Activated CD8-positive, alpha-beta T cell treated with anti-CD3 and anti-CD28 coated beads for 36 hours (primary cell): ENCODE measurements at places on chromosomes 7 and 10.
A peak's percentile ranks its signal among the peaks of the same experiment; 100 is the strongest.

DNA sequence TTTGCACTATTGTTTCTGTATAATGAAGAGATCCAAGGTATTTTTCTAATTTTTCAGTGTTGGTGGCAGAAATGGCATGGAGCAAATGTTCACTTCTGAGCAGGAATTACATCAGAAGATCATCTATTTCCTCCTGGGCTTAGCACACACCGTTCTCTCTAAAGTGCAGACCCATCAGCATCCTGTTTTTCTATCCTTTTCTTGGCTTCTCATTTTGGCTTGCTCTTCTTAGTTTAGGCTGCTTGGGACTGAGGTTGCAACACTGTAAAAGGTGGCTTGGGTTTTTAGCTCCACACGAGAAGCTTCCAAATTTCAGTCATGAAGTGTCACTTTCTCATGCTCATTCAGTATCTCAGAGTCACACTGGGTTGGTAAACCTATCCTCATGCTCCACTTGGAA, 79.9 kb upstream of the SMIM30 start:
- no peak overlapping the region for H3K27ac ChIP-seq
- peaks cover 2% of the 10 kb centered on the region for H3K27me3 ChIP-seq
- H3K36me3 ChIP-seq: no peaks in the 10 kb centered on the region
- H3K4me1 ChIP-seq: no peaks in the 10 kb centered on the region

GRCh38 chr10:5094265-5095205, at the start of gene AKR1C3:
Gene AKR1C3, plus strand, starts transcription at chr10:5094414. Its CDS starts 31 bp downstream, at chr10:5094445.
- H3K4me3 ChIP-seq: peak within 1 kb of the TSS; percentile 41
- no peaks in the 10 kb centered on the region for H3K36me3 ChIP-seq
- H3K27me3 ChIP-seq: peaks cover 8% of the 10 kb centered on the region
- no peak for DNase-seq
- H3K4me1 ChIP-seq: peaks cover 8% of the 10 kb centered on the region

GRCh38 chr7:734214-734613, 7.1 kb upstream of the PRKAR1B start:
- DNase-seq: no peak
- no peak overlapping the region for H3K4me3 ChIP-seq
- H3K36me3 ChIP-seq: peaks cover 16% of the 10 kb centered on the region

DNA sequence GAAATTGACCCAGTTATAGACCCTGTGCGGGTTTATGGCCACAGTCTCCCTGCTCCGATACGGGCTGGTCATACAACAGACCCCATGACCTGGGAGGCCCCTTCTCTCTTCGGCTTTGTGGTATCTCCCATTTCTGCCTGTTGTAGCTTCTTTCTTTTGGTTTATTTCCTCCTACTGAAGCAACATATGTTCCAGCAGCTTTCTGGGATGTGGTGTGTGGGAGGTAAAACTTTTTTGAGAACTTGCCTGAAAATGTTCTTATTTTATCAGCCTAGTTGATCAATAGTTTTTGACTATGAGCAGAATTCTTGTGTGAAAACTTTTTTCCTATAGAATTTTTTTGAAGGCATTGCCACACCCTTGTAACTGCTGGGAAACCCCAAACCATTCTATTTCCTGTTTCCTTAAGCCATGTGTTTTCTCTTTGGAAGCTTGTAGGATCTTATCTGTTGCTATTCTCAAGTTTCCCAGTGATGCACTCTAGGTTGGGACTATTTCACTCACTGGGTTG, 80.0 kb downstream of the DAGLB start:
- no peak overlapping the region for H3K4me3 ChIP-seq
- no peak overlapping the region for H3K27ac ChIP-seq
- H3K27me3 ChIP-seq: no peaks in the 10 kb centered on the region
- H3K36me3 ChIP-seq: no peaks in the 10 kb centered on the region
- H3K4me1 ChIP-seq: peaks cover 4% of the 10 kb centered on the region

- H3K4me1 ChIP-seq: peaks cover 14% of the 10 kb centered on the region
- peaks cover 6% of the 10 kb centered on the region for H3K36me3 ChIP-seq
- peak overlapping the region; percentile 41 for H3K4me3 ChIP-seq
- H3K27ac ChIP-seq: no peak overlapping the region
- no peak for DNase-seq
These were observed 33.3 kb downstream of the GET4 start for GRCh38 chr7:909358-910329.

DNA sequence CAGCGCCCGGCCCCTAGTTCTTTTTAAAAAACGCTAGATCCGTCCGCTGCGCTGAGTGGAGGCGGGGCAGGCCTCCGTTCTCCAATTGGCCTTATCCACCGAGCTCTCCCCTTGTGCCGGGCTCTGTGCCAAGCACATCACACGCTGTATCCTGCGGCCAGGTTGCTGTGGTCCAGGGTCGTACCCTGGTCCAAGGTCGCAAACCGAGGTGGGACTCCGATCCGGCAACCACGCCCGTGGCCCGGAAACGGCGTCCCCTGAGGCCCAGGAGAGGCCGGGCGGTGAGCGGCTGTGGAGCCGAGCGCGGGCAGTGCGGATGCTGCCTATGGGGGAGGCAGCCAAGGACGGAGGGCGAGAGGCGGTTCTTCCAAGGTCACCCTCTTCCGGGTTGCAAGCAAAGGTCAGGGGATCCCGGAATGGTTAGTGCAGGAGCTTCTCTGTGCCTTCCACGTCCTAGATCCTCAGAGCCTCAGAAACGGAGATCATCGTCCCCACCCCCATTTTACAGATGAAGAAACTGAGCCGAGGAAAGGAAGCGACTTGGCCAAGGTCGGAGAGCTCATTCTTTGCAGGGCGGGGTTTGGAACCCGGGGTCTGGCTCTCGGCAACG, 72.4 kb upstream of the LRRC4 start:
- peaks cover 46% of the 10 kb centered on the region for H3K4me1 ChIP-seq
- peak; percentile 40 for DNase-seq
- peak overlapping the region; percentile 75 for H3K4me3 ChIP-seq
- H3K36me3 ChIP-seq: no peaks in the 10 kb centered on the region

- no peak for DNase-seq
- H3K36me3 ChIP-seq: no peaks in the 10 kb centered on the region
- H3K4me1 ChIP-seq: peaks cover 15% of the 10 kb centered on the region
These were observed 751 bp upstream of the HYCC1 start for GRCh38 chr7:23014681-23015080.

DNA sequence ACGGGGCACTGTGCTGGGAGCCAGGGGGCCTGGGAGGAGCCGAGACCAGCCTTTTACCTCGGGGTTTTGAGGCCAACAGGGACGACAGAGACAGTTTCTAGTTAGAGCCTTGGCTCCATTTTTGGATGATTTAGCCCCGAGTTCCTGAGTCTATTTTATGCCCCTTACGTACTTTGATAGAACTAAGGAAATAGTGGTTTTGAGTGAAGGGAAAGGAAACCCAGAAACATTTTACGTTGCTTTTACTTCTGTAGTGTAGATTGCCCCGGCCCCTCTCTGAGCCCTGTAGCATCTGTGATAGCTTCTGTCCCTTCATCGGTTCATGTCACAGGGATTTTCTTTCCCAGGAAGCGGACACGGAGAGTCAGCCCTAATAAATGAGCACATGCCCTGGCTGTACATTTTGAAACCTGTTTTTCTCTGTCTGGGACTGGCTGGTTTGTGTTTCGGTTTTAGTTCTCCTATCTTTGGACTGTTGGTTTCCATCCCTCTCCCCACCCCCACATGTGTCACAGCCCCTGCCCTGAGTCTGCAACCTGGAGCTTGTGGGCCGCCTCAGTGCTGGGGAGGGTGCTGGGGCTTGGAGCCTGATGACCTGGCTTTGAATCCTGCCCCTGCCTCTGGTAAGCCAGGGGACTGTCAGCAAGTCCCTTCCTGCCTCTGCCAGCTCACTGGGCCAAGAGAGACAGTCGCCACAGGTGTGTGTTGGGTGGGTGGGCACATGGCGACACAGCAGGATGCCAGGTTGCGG, 6.9 kb upstream of the ORAI2 start:
- H3K27ac ChIP-seq: peak overlapping the region; percentile 98
- no peaks in the 10 kb centered on the region for H3K27me3 ChIP-seq
- peaks cover 32% of the 10 kb centered on the region for H3K36me3 ChIP-seq
- peak; percentile 92 for DNase-seq
- peaks cover 69% of the 10 kb centered on the region for H3K4me1 ChIP-seq

DNA sequence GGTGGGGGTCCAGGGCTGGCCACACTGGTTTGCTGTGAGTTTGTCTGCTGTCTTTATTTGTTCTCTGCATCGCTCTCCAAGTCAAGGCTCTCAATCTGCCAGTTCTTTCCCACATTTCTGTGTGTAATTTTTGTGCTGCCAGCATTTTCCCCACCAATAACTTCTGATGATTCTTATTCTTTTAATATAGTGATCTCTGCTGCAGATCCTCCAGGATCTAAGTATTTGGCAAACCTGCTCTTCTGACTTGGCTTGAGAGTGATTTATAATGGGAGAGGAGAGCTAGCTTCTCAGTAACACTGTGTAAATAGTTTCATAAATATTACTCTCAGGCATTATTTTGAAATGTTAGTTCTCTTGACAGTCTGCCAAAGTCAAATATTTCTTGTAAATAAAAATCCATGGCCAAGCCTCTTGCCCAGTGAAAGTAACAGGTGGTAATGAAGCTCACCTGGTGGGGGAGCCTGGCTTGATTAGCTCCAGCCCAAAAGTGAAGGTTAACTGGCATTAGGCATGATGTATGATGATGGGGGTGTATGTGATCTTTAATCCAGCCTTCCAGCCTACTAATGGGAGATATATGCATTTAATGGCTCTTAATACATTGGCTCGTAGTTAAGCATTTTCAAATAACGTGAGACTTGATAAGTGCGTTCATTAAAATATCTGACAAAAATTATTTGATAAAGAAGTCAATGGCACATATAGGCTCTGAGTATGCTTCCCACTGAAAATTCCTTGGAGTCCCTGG, 1055.9 kb downstream of the KCNMA1 start:
- DNase-seq: no peak
- H3K36me3 ChIP-seq: no peaks in the 10 kb centered on the region
- H3K27ac ChIP-seq: no peak overlapping the region
- H3K4me1 ChIP-seq: no peaks in the 10 kb centered on the region

DNA sequence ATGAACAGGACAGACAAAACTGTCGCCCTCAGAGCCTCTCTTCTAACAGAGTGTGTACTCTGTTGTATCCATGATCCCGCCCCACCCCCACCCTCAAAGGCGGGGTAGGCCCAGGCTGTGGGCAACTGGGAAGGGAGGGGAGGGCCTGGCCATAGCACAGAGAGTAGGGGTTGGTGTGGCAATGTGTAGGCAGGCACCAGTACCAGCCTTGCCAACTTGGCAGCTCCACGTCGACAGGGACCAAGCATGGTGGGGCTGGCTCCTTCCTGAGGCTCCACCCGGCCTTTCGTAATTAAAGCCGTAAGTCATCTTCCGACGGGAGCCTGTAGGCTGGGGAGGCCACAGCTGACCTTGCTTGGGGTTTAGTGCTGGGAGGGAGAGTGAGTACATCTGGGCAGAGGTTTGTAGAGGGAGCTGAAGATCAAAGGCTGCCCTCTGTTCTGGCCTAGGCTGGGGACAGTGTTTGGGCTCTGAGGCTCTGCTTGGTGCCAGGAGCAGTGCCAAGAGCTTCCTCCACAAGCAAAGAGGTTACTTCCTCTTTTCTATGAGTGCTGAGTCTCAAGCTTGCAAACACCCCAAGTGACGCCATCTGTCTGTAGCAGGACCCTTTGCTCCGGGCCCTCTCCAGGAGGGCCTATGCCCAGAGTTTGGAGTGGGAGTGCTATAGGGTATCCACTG, 121.6 kb downstream of the C10orf105 start:
- H3K4me1 ChIP-seq: peaks cover 12% of the 10 kb centered on the region
- no peak for DNase-seq
- H3K27ac ChIP-seq: no peak overlapping the region
- no peak overlapping the region for H3K4me3 ChIP-seq
- no peaks in the 10 kb centered on the region for H3K27me3 ChIP-seq

GRCh38 chr7:26451997-26452396, 160.3 kb downstream of the SNX10 start:
- H3K36me3 ChIP-seq: no peaks in the 10 kb centered on the region
- H3K4me1 ChIP-seq: no peaks in the 10 kb centered on the region

- H3K27me3 ChIP-seq: no peaks in the 10 kb centered on the region
- H3K4me1 ChIP-seq: peaks cover 72% of the 10 kb centered on the region
- H3K27ac ChIP-seq: peak overlapping the region; percentile 99
- DNase-seq: peak; percentile 24
These were observed 81.5 kb downstream of the RTKN2 start for GRCh38 chr10:62186999-62187675.

DNA sequence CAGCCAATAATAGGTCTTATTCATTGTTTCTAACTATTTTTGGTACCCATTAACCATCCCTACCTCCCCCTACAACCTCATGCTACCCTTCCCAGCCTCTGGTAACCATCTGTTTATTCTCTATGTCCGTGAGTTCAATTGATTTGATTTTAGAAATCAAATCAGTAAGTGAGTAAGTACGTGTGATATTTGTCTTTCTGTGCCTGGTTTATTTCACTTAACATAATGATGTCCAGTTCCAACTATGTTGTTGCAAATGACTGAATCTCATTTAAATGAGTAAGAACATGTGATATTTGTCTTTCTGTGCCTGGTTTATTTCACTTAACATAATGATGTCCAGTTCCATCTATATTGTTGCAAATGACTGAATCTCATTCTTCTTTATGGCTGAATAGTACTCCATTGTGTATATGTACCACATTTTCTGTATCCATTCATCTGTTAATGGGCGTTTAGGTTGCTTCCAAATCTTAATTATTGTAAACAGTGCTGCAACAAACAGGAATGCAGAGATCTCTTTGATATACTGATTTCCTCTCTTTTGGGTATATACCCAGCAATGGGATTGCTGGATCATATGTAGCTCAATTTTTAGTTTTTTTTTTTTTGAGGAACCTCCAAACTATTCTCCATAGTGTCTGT, 49.7 kb upstream of the BICC1 start:
- no peaks in the 10 kb centered on the region for H3K36me3 ChIP-seq
- no peak for DNase-seq
- no peak overlapping the region for H3K4me3 ChIP-seq
- no peak overlapping the region for H3K27ac ChIP-seq
- no peaks in the 10 kb centered on the region for H3K4me1 ChIP-seq
- peaks cover 7% of the 10 kb centered on the region for H3K27me3 ChIP-seq

DNA sequence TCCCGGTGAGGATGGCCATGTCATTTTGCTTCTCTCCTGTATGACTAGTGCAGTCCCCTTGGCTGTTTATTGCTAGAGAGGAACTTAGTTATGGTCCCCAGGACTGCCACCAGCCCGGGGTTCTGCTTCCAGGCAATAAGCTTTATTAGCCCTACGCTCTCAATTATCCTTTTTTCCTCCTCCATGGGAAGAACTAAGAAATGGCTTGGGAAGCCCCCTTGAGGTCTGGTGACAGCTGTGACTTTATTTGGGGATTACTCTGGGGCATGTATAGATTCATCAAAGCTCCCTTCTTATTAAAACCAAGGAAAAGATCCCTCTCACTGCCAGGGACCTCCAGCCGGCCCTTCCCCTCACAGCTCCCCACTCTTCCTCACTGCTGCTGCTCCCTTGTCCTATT, 155.2 kb upstream of the INSYN2A start:
- DNase-seq: no peak
- no peak overlapping the region for H3K4me3 ChIP-seq
- no peaks in the 10 kb centered on the region for H3K36me3 ChIP-seq
- no peak overlapping the region for H3K27ac ChIP-seq
- no peaks in the 10 kb centered on the region for H3K4me1 ChIP-seq

GRCh38 chr7:157926521-157927150, 589.8 kb downstream of the DNAJB6 start:
- no peaks in the 10 kb centered on the region for H3K27me3 ChIP-seq
- peaks cover 2% of the 10 kb centered on the region for H3K36me3 ChIP-seq
- peaks cover 39% of the 10 kb centered on the region for H3K4me1 ChIP-seq
- H3K4me3 ChIP-seq: no peak overlapping the region
- peak; percentile 34 for DNase-seq

GRCh38 chr10:131824371-131825149, 76.2 kb upstream of the PPP2R2D start:
- no peak for DNase-seq
- H3K27me3 ChIP-seq: no peaks in the 10 kb centered on the region
- no peaks in the 10 kb centered on the region for H3K36me3 ChIP-seq
- no peak overlapping the region for H3K27ac ChIP-seq
